ENCODE measurements at places on chromosomes 6 and 20.

GRCh38 chr20:62852196-62852595 lies 9.4 kb downstream of the TCFL5 start:
- H3K36me3 ChIP-seq: peaks cover 15% of the 10 kb centered on the region
- H3K4me1 ChIP-seq: no peaks in the 10 kb centered on the region
- no peaks in the 10 kb centered on the region for H3K27me3 ChIP-seq

DNA sequence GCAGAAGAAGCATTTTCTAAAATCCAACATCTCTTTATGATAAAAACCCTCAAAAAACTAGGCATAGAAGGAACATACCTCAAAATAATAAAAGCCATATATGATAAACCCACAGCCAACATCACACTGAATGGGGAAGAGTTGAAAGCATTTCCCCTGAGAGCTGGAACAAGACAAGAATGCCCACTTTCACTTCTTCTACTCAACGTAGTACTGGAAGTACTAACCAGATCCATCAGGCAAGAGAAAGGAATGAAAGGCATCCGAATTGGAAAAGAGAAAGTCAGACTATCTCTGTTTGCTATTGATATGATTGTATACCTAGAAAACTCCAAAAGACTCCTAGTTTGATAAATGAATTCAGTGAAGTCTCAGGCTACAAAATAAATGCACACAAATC lies 7.9 kb upstream of the CDK19 start:
- no peak overlapping the region for H3K27ac ChIP-seq
- no peak for DNase-seq
- no peaks in the 10 kb centered on the region for H3K27me3 ChIP-seq
- H3K36me3 ChIP-seq: no peaks in the 10 kb centered on the region
- no peaks in the 10 kb centered on the region for H3K4me1 ChIP-seq
- H3K4me3 ChIP-seq: no peak overlapping the region

DNA sequence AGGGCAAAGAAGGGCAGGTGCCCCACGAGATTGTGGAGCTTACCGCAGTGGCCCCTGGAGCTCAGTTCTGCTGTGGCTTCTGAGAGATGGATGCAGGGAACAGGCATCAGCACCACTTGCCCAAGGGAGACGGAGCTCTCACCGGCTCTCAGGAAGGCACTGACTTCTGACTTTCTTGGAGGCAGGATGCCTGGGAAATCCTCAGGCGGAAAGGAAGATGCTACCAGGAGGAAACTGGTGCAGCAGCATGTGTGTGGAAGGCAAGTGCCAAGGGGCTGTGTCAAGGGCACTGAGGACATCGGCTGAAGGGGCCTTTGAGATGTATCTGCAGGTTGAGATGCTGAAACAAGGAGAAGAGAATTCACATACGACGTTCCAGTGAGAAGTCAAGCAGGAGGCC lies 64.0 kb downstream of the FOXA2 start:
- H3K4me3 ChIP-seq: no peak overlapping the region
- no peak for DNase-seq
- no peak overlapping the region for H3K27ac ChIP-seq
- H3K36me3 ChIP-seq: no peaks in the 10 kb centered on the region
- no peaks in the 10 kb centered on the region for H3K27me3 ChIP-seq
- no peaks in the 10 kb centered on the region for H3K4me1 ChIP-seq

GRCh38 chr6:14540276-14540675 lies 422.7 kb downstream of the CD83 start:
- peak; percentile 79 for DNase-seq
- H3K27me3 ChIP-seq: no peaks in the 10 kb centered on the region

- H3K36me3 ChIP-seq: no peaks in the 10 kb centered on the region
- H3K27ac ChIP-seq: no peak overlapping the region
- no peaks in the 10 kb centered on the region for H3K4me1 ChIP-seq
- peak; percentile 67 for DNase-seq
- no peak overlapping the region for H3K4me3 ChIP-seq
Measured at GRCh38 chr6:118800394-118801071, 93.4 kb upstream of the ASF1A start.

GRCh38 chr6:24543683-24544082 lies 48.9 kb downstream of the ALDH5A1 start:
- DNase-seq: no peak
- no peak overlapping the region for H3K27ac ChIP-seq
- peaks cover 4% of the 10 kb centered on the region for H3K27me3 ChIP-seq
- H3K36me3 ChIP-seq: no peaks in the 10 kb centered on the region
- H3K4me3 ChIP-seq: no peak overlapping the region

DNA sequence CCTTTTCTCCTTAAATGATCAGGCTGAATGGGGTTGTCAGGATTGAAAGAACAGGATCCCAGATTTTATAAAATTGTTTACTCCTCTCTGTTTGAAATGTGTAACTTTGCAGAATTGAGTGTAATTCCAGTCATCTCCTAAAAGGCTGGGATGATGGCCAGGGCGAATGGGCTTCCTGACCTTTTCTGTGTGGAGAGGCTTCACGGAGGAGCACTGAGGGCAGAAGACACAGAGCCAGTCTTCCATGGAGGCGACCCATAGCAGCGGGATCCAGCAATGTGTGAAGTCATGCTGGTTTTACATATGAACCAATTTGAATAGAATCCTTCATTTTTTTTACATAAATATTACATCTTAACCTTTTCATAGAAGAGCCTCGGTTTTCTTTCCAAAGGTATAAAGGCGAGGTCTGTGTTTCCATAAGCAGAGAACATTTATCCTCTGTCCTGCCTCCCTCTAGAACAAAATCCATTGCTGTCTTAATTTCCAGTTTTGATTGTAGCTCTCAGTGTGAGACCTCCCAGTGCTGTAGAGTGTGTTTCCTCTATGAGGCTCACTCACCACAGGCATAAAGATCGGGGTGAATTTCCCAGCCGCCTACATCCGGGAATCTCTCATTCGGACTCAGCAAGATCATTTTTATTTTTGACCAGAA lies 369.7 kb upstream of the FLRT3 start:
- no peaks in the 10 kb centered on the region for H3K27me3 ChIP-seq
- DNase-seq: no peak
- no peaks in the 10 kb centered on the region for H3K36me3 ChIP-seq
- no peak overlapping the region for H3K4me3 ChIP-seq

DNA sequence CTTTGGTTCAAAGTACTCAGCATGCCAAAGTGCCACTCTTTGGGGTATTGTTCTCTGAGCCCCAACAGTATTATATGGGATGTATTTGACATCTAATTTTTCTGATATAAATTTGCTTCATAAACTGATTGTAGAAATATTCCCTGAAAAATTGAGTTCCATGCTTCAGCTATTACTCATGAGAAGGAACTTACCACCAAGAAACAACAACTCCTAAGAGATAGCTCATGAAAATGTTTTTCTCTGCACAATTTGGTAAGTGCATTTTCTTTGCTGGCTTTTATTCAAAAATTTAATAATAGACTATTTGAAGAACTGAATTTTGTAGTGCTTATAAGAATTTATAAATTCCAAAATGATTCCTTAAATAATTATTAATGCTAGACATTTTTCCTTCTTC lies 12.8 kb upstream of the TPD52L1 start:
- no peaks in the 10 kb centered on the region for H3K27me3 ChIP-seq
- no peak overlapping the region for H3K4me3 ChIP-seq
- H3K36me3 ChIP-seq: no peaks in the 10 kb centered on the region
- DNase-seq: peak; percentile 58
- H3K27ac ChIP-seq: no peak overlapping the region

DNA sequence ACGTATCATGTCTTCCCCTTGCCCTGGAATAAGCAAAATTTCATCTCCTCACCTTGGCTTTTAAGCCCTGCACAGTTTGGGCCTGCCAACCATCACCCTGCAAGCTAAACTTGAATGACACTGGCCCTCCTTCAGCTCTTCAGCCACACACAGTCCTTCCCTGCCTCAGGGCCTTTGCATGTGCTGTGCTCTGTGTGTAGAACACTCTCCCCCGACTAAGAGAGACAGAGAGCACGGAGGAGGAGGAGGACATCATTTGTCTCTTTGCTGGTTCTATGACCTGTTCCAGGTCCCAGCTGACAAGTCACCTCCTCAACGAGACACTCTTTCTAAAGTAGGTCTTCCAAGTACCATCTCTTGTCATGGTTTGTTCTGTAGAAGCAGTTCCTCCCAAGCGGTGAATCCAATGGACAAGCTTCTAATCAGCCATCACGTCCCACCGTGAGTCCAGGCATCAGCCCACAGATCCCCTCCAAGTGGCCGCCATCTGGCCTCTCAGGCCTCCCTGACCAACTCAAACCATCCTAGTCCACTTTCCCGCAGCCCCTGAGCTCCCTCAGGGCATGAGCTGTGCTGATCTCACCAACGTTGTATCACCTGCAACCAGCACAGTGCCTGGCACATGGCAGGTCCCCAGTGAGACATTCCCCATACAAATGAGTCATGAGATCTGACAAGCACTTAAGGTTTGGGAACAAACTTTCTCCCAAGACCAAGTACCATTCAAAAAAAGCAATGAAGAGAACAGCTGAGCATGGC lies 30.5 kb downstream of the NFATC2 start:
- no peaks in the 10 kb centered on the region for H3K36me3 ChIP-seq
- no peaks in the 10 kb centered on the region for H3K27me3 ChIP-seq
- H3K27ac ChIP-seq: no peak overlapping the region
- H3K4me3 ChIP-seq: no peak overlapping the region

DNA sequence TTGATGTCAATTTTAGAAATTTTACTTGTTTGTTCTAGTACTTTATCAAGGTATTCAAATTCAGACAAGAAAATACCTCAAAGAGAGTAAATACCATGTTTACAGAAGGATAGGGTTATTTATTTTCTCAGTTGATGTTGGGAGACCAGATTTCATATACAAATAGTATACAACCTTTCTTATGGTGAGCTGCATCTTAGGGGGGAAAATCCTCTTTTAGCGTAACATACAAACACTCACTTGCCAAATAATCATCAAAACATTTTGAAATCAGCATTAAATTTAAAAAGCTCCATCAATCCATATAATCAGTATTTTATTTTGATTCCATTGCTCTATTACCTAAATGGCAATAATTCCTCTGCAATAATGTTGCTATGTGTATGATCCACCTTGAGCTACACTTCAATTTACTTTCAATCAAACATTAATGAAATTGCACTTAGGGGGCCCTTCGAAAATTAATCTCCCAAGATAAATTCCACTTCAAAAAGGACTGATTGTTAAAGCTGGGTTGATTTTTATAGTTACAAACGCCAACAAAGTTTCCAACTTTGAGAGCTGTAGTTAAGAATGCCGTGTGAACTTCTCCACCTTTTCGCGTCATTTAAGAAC lies 2.2 kb downstream of the NKX2-4 start:
- H3K36me3 ChIP-seq: no peaks in the 10 kb centered on the region
- peaks cover 91% of the 10 kb centered on the region for H3K27me3 ChIP-seq
- no peaks in the 10 kb centered on the region for H3K4me1 ChIP-seq
- DNase-seq: no peak
- no peak overlapping the region for H3K27ac ChIP-seq

DNA sequence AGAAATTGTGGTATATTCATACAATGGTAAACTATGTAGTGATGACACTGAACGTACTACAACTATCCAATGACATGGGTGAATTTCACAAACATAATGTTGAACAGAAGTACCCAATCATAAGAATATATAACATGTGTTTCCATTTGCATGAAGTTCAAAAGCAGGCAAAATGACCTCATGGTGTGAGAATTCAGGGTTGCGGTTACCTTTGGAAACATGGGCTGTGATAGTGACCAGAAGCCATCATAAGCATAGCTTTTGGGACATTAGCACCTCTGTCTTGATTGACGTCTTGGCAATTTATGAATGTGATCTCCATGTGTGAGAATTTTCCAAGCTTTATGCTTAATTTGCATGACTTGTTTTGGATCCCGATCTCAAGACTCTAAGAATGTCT lies 500.1 kb upstream of the JAG1 start:
- no peaks in the 10 kb centered on the region for H3K36me3 ChIP-seq
- no peak overlapping the region for H3K4me3 ChIP-seq
- no peak overlapping the region for H3K27ac ChIP-seq
- peaks cover 4% of the 10 kb centered on the region for H3K4me1 ChIP-seq
- no peaks in the 10 kb centered on the region for H3K27me3 ChIP-seq

GRCh38 chr20:17952692-17953684 lies 15.6 kb downstream of the SNX5 start:
- H3K4me1 ChIP-seq: peaks cover 2% of the 10 kb centered on the region
- H3K27ac ChIP-seq: no peak overlapping the region
- no peak overlapping the region for H3K4me3 ChIP-seq
- DNase-seq: no peak

- H3K27me3 ChIP-seq: no peaks in the 10 kb centered on the region
- no peak overlapping the region for H3K27ac ChIP-seq
- H3K4me3 ChIP-seq: no peak overlapping the region
- no peaks in the 10 kb centered on the region for H3K36me3 ChIP-seq
- H3K4me1 ChIP-seq: peaks cover 32% of the 10 kb centered on the region
Measured at GRCh38 chr6:137827977-137828810, 38.9 kb upstream of the TNFAIP3 start.

DNA sequence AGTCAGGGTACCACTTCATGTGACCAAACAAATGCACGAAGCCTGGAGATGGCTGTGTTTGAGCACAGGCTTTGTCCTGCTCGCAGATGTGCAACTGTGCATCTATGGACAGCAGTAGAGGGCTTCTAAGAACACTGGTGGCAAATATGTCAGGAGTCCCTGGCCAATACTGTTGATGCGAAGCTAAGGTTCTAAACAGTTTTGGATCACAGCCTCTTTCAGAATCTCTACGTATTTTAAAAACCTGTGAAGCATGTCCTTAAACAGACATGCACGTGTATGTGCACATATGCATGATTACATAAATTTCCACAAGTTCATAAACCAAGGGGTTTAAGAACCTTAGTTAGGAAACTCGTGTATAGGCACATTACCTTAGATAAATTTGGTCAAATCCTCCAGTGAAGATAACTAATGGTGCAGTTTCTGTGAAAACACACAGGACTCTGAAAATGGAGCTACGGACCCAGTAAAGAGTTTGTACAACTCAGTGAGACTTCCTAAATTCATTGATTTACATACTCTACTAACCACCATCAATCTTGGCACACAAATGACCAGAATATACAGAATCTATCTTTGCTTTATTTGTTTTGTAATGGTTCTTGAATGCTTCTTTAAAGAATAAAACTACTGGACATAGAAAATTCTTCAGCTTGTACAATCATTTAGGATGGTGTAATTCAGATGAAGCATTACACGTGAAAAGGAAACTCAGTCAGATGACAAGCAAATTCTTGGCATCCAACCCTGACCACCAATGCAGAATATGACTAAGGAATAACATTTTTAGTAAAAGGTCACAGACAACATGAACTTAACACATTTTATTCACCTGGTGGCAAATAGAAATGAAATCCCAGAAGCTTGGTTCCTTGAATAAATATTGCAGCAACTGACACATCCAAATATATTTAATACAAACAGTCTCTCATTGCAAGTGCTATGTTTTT lies 27.4 kb downstream of the KCNQ5 start:
- H3K27me3 ChIP-seq: no peaks in the 10 kb centered on the region
- peak; percentile 83 for DNase-seq
- peak overlapping the region; percentile 14 for H3K4me3 ChIP-seq

GRCh38 chr6:130602151-130602770 lies 224.9 kb upstream of the SMLR1 start:
- peaks cover 40% of the 10 kb centered on the region for H3K4me1 ChIP-seq
- no peak overlapping the region for H3K4me3 ChIP-seq
- DNase-seq: peak; percentile 99
- H3K27me3 ChIP-seq: no peaks in the 10 kb centered on the region
- no peaks in the 10 kb centered on the region for H3K36me3 ChIP-seq

- H3K27ac ChIP-seq: peak overlapping the region; percentile 87
- H3K4me3 ChIP-seq: peak overlapping the region; percentile 33
- H3K36me3 ChIP-seq: no peaks in the 10 kb centered on the region
- H3K27me3 ChIP-seq: no peaks in the 10 kb centered on the region
- DNase-seq: no peak
Measured at GRCh38 chr6:13355999-13356785, 27.9 kb upstream of the TBC1D7 start.

All from astrocyte (in vitro differentiated cells and primary cell).